Activated CD8-positive, alpha-beta memory T cell treated with anti-CD3 and anti-CD28 coated beads, Interleukin-2, amount 50 U/mL, for 4 hours (primary cell): ENCODE measurements at places on chromosomes 4 and X.

- DNase-seq = no peak
Observed at GRCh38 chr4:8528713-8529112, 51.5 kb upstream of the GPR78 start.

DNA sequence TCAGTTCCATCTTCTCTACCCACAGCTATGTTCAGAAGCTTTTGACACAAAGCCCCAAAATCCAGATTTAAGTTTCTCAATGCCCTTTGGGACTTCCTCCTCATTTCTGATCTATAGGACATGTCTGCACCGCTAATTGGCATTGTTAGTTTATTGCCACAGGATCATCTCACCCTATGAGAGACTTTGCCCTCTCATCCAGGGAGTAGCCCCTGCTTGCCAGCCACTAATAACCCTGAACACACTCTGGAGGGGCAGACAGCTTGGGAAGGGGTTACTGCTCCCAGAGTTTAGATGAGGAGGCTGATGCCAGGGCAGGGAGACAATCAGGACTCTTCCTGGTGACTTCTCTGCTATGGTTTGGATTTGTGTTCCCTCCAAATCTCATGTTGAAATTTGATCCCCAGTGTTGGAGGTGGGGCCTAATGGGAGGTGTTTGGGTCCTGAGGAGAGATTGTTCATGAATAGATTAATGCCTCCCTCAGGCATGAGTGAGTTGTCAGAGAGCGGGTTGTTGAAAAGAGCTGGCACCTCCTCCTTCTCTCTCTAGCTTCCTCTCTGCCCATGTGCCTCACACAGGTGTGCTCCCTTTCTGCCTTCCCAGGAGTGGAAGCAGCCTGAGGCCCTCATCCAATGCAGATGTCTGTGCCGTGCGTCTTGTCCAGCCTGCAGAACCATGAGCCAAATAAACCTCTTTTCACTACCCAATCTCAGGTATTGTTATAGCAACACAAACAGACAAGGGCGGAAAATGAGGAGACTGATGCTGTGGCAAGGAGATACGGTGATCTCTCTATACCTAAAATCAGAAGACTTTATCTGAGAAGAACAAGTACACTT, 3.6 kb upstream of the SCARB2 start:
- DNase-seq = no peak

DNA sequence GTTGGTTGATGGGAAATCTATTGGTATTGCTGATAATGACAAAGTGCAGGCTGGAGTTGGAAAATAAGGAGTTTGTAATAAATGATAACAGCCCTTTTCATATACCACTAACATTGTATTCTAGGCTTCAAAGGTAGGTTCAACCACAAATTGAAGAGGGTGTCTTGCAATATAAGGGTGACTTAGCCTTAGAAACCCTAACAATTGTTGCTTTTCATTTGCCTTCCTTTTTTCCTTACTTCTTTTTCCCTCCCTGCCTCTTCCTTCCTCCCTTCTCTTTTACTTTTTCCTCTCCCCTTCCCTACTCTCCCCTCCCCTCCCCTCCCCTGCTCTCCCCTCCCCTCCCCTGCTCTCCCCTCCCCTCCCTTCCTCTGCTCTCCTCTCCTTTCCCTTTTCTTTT, 10.9 kb upstream of the AGA start:
- no peak for DNase-seq

GRCh38 chr4:519885-520682, 21.1 kb downstream of the PIGG start:
- DNase-seq = no peak

DNA sequence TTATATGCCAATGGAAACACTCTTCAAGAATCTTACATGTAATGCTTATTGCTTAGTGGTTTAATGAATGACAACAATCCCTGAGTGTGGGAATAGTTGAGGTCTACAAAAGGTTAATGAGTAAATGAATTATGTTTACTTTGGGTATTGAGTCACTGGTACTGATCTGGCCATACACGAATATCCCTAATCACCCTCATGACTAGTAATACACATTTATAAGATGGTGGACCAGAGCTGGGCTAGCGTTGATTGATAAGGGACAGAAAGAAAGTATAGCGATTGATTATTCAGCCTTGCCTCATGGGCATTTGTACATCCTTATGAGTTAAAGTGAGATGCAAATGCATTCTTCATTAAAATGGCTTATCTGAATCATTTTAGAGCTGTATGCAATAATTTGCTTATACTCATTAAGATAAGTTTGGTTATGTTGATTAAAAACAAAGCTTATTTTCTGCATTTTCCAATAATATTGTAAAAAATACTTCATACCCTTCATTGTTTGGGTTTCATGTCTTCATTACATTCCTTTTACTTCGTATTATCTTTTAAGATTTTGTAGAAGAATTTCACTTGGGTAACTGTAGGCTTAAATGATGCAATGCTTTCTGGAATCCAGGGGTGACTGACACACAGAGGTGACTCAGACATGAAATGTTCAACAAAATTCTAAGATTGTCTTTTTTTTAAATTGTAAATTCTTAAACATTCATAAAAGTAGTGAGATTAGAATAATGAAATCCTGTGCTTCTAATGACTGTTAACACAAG, 47.4 kb downstream of the FGF2 start:
- no peak for DNase-seq

GRCh38 chrX:72271091-72271788, 5.8 kb downstream of the RPS4X start:
- DNase-seq = no peak

GRCh38 chr4:109276482-109277095, 25.9 kb downstream of the COL25A1 start:
- no peak for DNase-seq

- DNase-seq = no peak
Observed at GRCh38 chr4:146382194-146382593, 139.5 kb downstream of the SLC10A7 start.

DNA sequence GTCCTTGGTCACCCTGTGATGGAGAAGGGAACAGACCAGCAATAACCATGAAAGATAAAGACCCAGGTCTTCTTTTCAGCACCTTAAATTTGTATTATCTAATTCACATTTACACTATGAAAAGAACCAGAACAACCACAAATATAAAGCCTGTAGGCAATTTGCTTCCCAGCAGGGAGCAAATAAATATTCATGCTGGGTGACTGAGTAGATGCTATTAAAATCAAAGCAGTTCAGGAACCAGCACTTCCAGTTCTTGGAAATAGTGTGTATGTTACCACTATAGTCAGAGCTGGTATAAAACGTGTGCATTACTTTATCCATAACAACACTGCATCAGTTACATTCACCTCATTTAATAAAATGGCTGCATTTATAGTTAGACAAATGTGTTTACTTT, 177.8 kb upstream of the ETNPPL start:
- DNase-seq = no peak

GRCh38 chr4:79964400-79965211, 108.4 kb downstream of the ANTXR2 start:
- DNase-seq = no peak

DNA sequence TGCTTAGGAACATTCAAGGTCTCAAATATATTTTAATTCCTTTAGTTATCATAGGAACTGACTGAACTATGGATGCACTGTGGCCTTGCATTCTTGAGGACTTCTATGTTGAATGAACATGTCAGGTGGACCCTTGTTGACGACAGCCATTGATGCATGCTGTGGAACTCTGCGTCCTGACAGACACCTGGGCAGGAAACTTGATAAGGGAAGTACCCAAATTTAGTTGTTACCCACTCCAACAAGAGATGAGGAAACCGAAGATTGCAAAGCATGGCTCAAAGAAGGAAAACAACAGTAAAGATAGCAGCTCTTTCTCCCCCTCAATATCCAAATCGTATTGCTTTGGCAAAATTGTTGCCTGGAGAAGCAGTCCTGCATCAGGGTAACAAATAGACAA, 540.0 kb upstream of the NR3C2 start:
- DNase-seq = no peak

GRCh38 chr4:181018913-181019312, 1224.3 kb upstream of the TENM3 start:
- DNase-seq = no peak

GRCh38 chrX:7179446-7179845, 31.5 kb upstream of the PUDP start:
- DNase-seq = no peak

DNA sequence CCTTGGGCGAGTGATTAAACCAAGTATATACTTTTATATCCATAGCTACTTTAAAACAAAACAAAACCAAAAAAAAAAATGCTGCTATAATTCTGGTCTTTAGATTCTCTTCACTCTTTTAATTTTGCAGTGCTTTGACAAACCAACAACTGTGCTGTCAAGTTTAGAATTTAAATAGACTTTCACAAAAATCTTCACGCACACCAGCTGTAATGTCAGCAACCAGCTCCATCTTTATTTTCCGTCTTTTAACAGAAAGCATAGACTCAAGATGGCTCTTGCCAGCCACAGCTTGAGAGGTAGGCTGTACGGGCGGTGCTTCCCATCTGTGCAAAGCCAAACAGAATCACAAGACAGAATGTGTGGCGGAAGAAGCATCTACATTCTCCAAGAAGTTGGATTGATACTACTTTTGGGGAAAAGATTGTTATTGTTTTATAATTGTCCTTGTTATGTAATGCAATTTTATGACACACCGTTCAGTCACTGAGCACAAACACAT, 388.3 kb upstream of the MAGEC2 start:
- no peak for DNase-seq

GRCh38 chrX:12988797-12989196, 13.9 kb downstream of the TMSB4X start:
- no peak for DNase-seq

GRCh38 chr4:123317211-123317610, 79.4 kb upstream of the SPRY1 start:
- no peak for DNase-seq

GRCh38 chr4:15010038-15010585, 7.8 kb downstream of the CPEB2 start:
- no peak for DNase-seq
